Coronary artery (tissue), 2 donors: ENCODE measurements at places on chromosomes 7 and 10.

DNA sequence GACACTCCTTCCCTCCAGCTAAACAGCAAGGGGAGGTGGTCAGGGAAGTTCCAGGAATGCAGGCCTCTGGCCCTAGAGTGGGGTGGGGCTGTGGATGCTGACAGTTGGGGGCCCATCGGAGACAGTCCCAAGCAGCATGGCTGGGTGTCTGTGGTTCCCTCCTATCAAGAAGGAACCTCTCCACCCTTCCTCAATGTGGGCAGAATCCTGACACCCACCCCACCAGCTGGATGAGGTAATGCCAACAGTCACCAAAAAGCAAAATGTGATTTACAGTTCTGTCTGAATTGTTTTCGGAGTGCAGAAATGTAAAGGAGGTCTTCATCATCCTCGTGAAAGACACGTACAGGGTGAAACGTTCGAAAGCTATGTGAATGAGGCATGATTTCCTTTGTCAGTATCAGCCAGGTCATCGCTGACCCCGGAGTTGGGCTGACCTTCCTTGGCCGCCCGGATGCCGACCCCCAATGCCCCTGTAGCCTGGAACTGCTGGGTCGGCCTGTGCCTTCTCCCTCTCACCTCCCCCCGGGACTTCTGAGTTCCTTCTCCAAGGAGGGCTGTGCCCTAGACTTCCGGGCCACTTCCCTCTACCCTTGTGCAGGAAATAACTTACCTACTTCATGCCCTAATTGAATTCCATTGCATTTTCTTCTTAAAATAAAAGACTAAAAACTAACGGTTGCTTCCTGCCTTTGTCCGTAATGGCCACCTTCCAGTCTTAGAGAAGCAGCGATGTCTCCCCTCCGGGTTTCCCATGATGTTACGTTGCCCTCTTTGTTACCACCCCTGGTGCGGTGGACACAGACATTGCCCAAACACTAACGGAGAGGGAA, 24.5 kb downstream of the FOXK1 start:
- no peak for DNase-seq

DNA sequence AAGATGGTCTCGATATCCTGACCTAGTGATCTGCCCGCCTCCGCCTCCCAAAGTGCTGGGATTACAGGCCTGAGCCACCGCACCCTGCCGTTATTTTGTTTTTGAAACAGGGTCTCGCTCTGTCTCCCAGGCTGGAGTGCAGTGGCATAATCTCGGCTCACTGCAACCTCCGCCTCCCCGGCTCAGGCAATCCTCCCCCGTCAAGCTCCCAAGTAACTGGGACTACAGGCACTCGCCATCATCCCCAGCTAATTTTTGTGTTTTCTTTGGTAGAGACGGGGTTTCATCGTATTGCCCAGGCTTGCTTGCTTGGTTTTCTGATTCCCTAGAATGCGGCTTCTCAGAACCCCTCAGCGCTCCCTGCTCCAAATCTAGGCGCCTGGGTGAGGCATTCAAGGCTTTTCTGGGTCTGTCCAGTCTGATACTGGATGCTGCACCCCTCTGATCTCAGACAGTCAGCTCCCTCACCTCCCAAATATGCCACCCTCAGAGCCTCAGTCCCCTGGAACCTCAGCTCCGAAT, 1.3 kb downstream of the TFR2 start:
- no peak for DNase-seq

DNA sequence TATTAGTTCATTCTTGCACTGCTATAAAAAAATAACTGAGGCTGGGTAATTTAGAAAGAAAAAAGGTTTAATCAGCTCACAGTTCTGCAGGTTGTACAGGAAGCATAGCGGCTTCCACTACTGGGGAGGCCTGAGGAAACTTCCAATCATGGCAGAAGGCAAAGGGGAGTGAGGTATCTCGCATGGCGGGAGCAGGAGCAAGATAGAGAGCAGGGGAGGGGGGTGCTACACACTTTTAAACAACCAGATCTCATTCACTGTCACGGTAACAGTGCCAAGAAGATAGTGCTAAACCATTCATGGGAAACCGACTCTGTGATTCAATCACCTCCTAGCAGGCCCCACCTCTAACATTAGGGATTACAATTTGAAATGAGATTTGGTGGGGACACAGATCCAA, 11.6 kb downstream of the ADAMTS14 start:
- no peak for DNase-seq

DNA sequence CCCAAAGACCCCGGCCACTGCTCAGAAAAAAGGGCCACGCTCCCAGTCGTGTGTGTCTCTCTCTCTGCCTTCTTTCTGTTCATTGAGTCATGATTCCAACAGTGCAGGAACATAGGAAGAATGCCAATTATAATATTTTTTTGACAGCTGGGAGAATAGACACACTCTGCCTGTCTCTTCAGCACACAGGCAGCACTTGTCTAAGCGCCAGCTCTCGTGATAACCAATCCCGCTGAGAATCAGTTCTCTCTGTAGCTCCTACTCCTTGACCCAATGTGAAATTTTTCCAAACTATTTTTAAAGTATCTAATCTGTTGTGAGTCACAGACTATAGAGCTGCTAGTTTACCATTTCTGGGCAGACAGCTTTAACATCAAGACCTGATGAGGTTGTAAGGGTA, 145.7 kb upstream of the RHEB start:
- DNase-seq = peak; percentile 88

DNA sequence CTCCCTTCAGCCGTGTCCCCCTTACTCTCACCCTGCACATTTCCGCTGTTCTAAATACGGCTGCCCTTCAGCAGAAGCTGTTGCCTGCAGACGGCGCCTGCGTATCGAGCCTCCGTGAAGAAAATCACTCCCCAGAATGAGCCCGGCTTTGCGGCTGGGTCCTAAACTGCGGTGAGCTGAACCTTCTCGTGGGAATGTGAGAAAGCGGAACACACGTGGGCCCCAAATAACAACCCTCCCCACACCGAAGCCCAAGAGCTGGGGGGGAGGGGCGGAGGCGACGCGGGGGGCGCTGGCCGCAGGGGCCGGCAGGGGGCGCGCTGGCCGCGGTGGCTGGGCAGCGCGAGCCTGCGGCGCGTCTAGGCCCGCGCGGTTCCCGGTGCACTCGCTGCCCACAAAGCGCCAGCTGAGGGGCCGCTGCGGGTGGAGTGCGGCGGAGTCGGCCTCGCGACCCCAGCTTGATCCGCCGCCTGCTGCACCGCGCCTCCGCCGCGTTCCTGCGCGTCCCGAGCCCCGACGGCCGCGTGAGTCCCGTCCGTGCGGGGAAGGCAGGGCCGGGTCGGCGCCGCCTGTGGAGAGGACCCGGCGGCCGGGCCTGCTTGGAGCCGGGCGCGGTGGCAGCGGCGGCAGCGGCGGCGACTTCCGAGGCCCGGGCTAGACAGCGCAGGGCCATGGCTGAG, at the start of gene ZNF398:
Gene ZNF398 (plus strand): TSS at position 382 of the 680 bp plus-strand sequence. CDS start 290 bp downstream, at position 672.
- peak; percentile 81 for DNase-seq

- no peak for DNase-seq
These were observed 6.4 kb downstream of the CYP3A7 start for GRCh38 chr7:99728615-99729014.

GRCh38 chr10:103193820-103194529, 903 bp upstream of the NT5C2 start:
- no peak for DNase-seq

- peak; percentile 50 for DNase-seq
These were observed 133.0 kb upstream of the TNS3 start for GRCh38 chr7:47714669-47715607.

DNA sequence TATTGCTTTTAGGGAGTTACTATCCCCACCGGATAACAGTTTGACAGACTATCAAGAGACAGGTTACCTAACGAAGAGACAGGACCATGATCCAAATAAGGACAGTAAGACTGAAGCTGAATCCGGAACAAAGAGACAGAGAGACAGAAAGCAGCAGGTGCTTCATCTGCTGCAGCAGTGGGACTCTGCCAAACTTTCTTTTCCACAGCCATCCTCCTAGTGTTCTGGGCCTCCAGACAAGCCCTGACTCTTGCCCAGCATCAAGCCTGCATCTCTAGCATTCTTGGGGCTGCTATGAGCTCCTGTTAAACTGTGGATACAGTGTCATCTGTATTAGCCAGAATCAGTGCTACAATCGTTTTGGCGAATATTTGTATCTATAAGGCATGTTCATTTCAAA, 761.7 kb downstream of the GRID1 start:
- peak; percentile 12 for DNase-seq

- no peak for DNase-seq
These were observed 101.0 kb downstream of the MYL10 start for GRCh38 chr7:101527844-101528667.

- no peak for DNase-seq
These were observed 589.9 kb downstream of the GRM8 start for GRCh38 chr7:126662856-126663255.

- no peak for DNase-seq
These were observed 2.8 kb downstream of the TSC22D4 start for GRCh38 chr7:100476101-100476780.

DNA sequence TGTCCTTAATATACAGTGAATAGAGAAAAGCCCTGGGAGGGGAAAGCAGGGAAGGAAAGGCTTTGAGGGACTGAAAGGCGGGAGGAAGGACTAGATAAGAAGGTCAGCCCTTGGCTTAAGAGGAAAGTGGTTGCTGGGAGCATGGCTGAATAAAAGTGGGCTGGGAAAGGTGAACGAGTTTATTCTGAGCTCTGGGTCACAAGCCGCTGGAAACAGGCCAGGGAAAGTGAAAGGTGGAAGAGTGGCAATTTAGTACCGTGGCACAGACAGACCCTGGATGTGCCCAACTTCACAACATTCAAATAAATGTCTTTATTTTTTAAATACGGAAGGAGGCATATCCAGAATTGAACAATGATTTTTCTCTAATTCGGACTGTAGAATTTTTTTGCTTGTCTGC, 39.7 kb downstream of the TAC1 start:
- DNase-seq = no peak

GRCh38 chr10:108443636-108444035, 1279.1 kb upstream of the SORCS1 start:
- DNase-seq = no peak

GRCh38 chr7:113639221-113639620, 279.6 kb downstream of the PPP1R3A start:
- DNase-seq = no peak

GRCh38 chr10:24816868-24817396, 93.2 kb upstream of the ARHGAP21 start:
- DNase-seq = no peak

DNA sequence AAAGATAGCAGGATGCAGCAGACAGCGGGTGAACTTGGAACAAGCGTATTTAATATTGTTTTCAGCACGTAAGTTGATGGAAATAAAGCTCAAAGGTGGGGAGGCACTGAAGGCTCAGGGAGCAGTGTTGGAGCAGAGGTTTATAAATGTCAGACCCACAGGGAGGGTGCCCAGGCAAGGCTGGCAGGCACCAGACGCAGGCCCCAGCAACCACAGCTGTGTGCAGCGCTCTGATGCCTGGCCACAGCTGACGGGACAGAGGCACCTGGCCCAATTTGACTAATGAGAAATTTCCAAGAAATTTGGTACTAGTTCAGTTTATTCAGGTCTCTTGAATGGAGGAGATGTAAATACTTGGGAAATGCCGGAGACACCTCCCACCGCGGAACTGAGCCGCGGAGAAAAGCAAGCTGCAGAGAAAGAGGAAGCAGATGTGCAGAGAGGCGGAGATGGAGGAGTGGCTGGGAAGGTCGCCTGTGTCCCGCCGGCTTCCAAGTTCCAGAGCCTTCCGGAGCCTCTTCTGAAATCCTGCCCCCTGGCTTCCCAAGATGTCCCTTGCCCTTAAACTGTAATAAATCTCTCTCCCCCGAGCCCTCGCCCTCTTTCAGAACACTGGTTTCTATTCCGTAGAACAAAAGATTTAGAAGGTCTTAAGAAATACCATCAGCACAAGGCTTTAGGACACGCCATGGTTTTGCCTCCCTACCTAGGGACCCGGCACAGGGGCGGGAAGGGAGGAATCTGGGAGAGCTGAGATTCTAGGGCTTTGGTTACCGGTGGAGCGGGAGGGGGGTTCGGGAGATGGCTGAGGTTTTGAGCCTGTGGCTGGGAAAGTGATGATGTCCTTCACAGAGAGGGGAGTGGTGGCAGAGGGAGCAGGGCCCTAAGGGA, 38.4 kb upstream of the PLXNA4 start:
- DNase-seq = no peak

DNA sequence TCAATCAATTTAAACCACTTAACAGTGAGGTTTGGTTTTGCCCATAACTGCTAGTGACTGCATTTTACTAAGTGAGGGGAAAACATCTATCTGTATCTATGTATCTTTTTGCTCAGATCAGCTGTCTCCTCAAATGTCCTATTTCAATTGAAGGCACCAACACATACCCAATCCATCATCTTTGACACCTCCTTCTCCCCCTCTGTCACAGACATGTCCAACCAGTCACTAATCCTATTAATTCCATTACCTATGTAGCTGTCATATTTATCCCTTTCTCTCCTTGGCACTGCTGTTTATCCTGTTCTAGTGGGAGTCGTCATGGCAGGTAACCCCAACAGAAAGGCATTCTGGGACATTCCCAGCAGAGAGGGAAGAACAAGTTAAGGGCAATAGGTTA, 975.2 kb upstream of the AUTS2 start:
- no peak for DNase-seq

DNA sequence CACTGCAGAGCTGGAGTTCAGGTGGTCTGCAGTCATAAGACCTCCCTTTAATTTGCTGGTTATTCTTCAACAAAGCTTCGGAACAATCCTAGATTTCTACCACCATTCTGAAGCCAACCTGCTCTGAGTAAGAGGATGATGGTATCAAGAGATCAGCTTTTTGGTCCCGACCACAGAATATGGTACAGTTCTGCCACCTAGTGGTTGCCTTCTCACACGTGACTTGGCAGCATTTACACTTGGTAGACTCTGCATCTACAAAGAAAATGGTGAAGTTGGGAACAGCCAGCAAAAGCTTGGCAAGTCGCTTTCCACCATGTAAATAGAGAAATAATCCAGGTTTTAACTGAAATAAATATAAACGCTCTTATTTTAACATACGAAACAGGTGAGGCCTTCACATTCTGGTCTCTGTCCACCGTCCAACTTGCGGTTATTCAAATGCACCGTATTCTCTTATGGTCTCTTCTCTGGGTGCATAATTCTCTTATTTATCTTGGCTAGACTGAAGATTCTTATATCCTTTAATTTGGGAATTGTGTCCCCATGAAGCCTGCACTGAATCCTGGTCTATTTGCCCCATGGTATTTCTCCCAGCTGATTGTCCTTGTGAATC, 173.9 kb upstream of the GRM3 start:
- no peak for DNase-seq

DNA sequence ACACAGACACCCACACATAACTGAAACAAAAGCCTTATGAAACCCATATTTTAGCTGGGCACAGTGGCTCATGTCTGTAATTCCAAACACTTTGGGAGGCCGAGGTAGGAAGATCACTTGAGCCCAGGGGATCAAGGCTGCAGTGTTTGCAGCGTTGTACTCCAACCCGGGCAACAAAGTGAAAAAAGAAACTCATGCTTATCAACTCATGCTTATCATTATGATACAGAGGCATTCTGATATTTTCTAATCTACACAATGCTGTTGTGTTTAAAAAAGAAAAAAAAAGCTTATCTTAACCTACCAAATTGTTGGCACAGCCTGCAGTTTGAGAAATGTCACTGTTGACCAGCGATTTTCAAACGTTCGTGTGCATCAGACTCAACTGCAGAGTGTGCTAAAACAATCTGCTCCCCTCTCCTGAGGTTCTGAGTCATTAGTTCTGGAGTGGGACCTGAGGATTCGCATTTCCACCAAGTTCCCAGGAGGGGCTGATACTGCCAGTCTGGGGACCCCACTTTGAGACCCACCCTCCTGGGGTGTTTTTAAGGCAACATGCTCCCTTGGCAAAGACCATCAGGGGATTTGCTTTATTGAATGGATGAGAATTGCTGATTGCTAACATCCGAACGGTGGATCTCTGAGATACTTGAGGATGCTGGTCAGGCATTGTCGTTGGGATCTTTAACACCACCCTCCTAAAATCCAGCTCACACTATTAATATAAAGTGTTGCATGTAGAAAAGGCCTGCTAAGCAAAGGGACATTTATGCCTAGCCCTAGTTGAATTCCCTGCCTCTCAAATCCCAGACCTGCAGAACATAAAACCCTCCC, 16.2 kb downstream of the CHST3 start:
- no peak for DNase-seq
